ENCODE measurements at places on chromosomes 2 and 18.

GRCh38 chr2:98761267-98761781 is 30.4 kb upstream of the MGAT4A start:
- no peaks in the 10 kb centered on the region for H3K36me3 ChIP-seq
- H3K4me3 ChIP-seq = peak overlapping the region; percentile 15
- DNase-seq = peak; percentile 62
- peaks cover 63% of the 10 kb centered on the region for H3K4me1 ChIP-seq
- H3K27ac ChIP-seq = peak overlapping the region; percentile 63

DNA sequence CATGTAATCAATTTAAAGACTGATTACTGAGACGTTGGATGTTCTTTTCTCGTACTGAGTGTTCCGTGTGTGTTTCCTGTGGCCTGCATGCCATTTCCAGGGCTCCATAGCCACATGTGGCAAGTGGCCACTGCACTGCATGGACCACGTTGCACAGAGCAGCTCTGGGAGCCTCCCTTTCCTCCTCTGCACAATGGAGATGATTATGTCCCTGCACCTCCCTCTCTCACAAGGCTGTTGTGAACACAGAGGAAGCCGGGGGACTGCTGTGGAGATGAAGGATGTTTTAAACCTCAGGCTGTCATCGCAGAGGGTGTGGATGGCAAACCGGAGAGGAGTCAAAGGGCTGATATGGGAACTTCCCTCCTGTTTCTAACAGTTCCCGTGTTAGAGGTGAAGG is 87.7 kb downstream of the TGOLN2 start:
- no peak overlapping the region for H3K27ac ChIP-seq
- no peaks in the 10 kb centered on the region for H3K36me3 ChIP-seq
- no peak for DNase-seq
- no peaks in the 10 kb centered on the region for H3K4me1 ChIP-seq

DNA sequence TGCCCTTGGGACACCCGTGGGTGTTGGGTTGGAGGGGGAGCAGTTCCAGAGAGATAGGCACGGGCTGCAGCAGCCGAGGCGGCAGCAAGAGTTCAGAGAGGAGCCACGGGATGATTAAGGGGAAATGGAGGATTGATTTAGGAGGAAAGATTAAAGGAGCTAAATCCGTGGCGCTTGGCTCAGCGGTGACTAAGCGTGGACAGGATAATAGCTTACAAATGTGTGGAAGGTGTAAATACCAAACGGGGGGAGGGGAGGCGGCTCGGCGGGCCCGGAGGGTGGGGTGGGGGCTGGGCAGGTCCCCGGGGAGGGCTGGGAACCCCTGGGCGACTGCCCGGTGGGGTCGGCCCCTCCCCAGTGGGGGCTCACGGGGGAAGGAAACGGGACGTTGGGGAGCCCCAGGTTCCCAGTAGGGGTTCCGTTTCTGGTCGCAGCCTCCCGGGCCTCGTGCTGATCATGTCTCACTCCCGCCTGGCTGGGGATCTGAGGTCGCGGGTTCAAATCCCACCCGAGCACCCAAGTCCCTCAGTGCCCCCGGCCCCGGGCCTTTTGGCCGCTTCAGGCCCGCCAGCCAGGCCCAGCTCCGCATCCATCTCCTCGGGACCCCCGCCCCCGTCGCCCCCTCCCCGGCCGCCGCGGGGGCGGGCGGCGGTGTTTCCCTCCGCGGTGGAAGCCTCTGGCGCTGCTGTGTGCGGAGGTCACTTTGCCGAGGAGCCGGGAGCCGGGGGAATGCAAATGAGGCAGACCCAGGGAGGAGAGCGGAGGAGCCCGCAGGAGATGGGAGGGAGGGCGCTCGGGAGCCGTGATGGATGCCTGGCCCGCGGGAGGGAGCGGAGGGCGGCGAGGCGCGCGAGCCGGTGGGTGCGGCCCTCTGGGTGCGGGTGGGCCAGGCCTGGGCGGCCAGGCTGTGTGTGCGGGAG is 8.1 kb downstream of the ASIC4 start:
- H3K36me3 ChIP-seq = no peaks in the 10 kb centered on the region
- H3K4me1 ChIP-seq = peaks cover 5% of the 10 kb centered on the region
- H3K27me3 ChIP-seq = no peaks in the 10 kb centered on the region
- H3K4me3 ChIP-seq = no peak overlapping the region
- DNase-seq = no peak

GRCh38 chr2:227939271-227940027 is 68.0 kb downstream of the DAW1 start:
- H3K27ac ChIP-seq = no peak overlapping the region
- H3K36me3 ChIP-seq = no peaks in the 10 kb centered on the region
- no peak overlapping the region for H3K4me3 ChIP-seq
- no peaks in the 10 kb centered on the region for H3K27me3 ChIP-seq
- no peaks in the 10 kb centered on the region for H3K4me1 ChIP-seq
- DNase-seq = no peak

Measured in naive thymus-derived CD4-positive, alpha-beta T cell (primary cell).